NCI-H2171 treated with DMSO at 0.1 percent for 48 hours (cell line): ENCODE measurements at places on chromosomes 1 and 21.

DNA sequence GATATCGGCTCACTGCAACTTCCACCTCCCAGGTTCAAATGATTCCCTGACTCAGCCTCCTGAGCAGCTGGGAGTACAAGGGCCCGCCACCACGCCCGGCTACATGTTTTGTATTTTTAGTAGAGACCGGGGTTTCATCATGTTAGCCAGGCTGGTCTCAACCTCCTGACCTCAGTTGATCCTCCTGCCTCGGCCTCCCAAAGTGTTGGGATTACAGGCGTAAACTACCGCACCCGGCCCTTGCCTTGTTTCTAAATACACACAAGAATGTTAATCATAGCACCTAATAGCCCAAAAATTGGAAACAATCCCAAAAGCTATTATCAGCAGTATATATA, 1.2 kb upstream of the MSTO1 start:
- no peak for DNase-seq

GRCh38 chr1:62691062-62691844, 3.1 kb upstream of the DOCK7 start:
- no peak for DNase-seq

- peak; percentile 3 for DNase-seq
These were observed 106.9 kb upstream of the LYPLAL1 start for GRCh38 chr1:219066631-219067349.

GRCh38 chr1:93784538-93784937, 94.5 kb downstream of the DNTTIP2 start:
- DNase-seq, result no peak

GRCh38 chr1:162918151-162918754, 57.3 kb upstream of the CCDC190 start:
- DNase-seq, result no peak
